CD4-positive, alpha-beta T cell treated with Interleukin-2 at 100 ng/mL for 4 hours (primary cell): ENCODE measurements at places on chromosomes 3 and 15.
A peak's percentile ranks its signal among the peaks of the same experiment; 100 is the strongest.

DNA sequence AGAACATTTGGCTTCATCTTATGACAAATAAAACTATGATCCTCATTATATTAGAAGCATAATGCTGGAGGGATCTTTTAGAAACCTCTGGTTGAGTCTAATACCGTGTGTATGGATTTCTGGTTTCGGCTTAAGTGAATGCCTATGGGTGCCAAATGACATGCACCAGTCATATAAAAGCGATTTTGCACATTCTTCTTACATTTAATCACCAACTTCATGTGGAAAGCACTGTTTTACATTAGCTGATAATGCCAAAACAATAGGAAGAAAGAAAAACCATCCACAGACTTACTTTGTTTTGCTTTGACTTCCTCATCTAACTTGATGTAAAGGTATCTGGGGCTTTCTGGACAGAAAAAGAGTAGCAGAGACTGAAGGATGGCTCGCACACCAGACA is 20.9 kb downstream of the SLC2A2 start:
- DNase-seq: no peak

- no peak for DNase-seq
These were observed 6.5 kb downstream of the SPRED1 start for GRCh38 chr15:38259134-38259533.

DNA sequence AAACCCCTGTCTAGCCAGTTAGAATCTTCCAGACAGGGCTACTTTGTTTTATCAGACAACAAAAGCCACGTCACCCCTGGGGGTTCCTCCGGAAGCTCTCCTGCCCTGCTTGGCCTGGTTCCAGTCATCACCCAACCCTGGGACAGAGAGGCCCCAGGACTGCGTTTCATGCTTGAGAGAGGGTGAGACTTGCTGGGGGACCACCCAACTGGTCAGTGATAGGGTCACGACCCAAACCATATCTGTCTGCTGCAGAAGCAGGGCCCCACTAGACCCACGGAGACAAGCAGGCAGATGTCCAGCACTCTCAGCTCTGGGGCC is 1.2 kb downstream of the NT5DC2 start:
- DNase-seq: peak; percentile 18

DNA sequence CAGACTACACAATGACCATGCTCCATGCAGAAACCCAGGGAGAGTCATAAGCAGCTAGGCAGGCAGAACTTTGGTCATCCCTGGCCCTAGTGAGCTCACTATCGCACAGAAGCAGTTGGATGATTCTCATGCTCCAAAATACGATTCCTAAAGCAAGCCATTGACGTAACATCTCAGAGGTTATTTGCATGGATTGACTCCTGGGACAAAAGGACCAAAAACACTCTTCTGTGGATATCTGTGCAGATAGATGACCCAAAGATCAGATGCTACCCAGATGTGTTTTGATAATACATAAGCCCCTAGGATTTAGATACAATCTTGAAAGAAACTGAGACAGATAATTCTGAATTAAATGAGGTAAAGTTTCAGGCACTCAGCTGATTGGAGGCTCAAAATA is 33.4 kb upstream of the STT3B start:
- no peak for DNase-seq

DNA sequence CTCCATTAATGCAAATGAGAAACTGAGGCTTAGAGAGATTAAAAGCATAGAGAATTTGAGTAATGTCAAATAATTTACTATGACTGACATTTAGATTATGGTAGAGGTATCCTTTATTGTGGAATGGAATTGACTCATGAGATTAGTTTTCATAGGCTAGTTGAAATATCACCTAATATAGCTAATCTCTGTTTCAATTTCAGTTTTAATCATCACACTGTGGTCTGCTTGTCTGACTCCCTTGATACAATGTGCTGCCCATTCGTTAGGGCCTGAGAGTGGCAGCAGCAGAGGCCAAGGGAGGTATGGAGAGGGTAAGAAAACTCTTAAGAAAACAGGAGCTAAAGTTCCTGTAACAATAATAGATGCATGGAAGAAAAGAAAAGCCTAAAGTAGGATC is 13.2 kb upstream of the ZBTB20 start:
- no peak for DNase-seq

DNA sequence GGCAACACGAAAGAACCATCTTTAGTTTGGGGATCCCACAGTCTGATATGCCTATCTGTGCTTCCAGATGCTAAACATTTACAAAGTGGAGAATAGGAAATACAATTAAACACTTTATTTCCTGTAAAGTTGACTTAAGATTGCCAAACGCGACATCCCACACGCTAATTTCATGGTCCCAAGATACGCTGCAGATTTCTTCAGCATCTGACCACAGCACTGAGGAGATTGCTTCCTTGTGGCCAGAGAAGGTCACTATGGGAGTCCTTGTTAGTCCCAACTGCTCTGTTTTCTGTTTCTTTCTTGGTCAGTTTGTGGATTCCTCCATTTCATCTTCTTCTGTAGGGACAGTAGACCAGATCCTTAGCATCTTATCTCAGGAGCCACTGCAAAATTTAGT is 43.3 kb downstream of the ASB7 start:
- DNase-seq: no peak

DNA sequence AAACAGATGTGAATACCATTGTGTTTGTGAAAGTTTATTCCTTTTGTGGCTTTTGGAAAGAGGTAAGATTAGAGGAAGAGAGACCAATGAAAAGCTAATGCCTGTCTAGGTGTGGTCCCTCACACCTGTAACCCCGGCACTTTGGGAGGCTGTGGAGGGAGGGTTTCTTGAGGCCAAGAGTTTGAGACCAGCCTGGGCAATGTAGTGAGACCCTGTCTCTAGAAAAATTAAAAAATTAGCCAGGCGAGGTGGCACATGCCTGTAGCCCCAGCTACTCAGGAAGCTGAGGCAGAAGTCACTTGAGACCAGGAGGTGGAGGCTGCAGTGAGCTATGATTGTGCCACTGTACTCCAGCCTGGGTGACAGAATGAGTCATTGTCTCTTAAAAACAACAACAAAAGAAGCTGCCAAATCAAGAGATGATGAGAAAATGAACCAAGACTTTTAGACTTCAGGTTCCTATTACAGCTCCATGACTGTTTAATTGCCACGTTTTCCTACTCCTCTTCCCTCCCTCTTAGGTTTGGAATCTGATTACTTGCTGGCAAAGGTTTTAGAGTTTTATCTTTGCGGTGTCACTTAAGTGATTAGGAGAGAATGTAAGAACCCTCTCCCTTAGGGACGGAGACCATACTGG is 68.7 kb downstream of the CGNL1 start:
- DNase-seq: no peak

GRCh38 chr15:38707802-38708671 is 143.4 kb upstream of the RASGRP1 start:
- DNase-seq: peak; percentile 64

- no peak for DNase-seq
These were observed 613.3 kb downstream of the TUSC7 start for GRCh38 chr3:117322866-117323265.

GRCh38 chr3:11629716-11630115 is 14.0 kb downstream of the VGLL4 start:
- DNase-seq: no peak

DNA sequence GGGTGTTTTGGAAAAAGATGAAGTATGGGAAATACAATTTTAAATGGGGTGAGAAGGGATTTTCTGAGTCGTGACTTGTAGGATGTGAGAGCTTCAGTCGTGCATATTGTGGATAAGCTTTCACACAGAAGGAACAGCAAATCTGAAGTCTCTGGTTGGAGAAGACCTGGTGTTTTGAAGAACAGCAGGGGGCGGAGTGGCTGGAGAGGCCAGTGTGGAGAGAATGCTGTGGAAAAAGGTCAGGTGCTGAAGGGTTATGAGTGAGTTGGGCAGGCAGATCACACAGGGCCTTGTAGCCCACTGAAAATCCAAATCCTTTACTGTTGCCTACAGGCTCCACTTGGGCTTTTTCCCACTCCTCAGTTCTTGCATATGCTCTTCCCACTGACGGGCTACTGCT is 14.1 kb upstream of the SCAANT1 start:
- no peak for DNase-seq

GRCh38 chr3:136928240-136928639 is 29.5 kb upstream of the IL20RB start:
- DNase-seq: no peak

- DNase-seq: no peak
These were observed 1044.5 kb downstream of the NTRK3 start for GRCh38 chr15:87212041-87212440.

DNA sequence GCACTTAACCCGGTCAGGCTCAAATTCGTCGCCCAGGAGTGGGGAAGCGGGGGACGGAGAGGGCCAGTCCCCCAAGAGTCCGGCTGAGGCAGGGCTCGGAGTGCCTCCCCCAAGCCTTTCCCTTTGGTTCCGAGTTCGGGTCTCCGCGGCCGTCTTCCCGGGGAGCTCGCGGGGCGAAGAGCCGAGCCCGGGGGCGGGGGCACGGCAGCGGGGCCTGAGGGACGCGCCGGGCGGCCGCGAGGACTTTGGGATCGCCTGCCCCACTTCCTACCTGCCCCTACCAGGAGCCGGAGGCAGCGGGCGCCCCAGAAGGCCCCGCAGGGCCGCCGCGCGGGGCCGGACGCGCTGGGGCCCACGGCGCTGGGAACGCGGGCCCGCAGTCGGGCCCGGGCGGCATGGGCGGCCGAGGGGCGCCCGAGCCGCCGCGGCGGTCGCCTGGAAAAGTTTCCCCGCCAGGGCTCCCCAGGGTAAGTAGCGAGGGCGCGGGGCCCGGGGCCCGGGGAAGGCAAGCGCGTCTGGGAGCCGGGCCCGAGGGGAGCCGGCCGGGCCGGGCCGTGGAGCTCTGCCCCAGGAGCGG is 2.8 kb downstream of the FURIN start:
- peak; percentile 29 for DNase-seq

DNA sequence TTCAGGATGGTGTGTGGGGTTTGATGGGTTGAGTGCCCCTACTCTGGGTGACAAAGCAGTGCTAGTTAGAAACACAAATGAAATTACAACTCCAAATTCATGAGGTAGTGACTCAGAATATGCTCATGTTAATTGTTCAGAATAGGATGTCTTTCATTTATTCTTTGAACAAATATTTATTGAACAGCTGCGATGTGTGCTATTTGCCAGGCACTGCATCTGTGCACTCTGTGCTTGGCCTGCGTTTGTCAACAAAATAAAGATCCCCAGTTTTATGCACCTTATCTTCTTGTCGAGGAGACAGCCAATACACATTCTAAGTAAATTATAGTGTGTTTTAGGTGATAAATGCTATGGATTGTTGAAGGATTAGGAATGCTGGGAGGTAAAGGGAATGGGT is 27.3 kb downstream of the MED12L start:
- no peak for DNase-seq

- no peak for DNase-seq
These were observed 12.9 kb downstream of the PGBD4 start for GRCh38 chr15:34114739-34115138.
